EL (cell line): ENCODE measurements at places on chromosomes 4 and X.

DNA sequence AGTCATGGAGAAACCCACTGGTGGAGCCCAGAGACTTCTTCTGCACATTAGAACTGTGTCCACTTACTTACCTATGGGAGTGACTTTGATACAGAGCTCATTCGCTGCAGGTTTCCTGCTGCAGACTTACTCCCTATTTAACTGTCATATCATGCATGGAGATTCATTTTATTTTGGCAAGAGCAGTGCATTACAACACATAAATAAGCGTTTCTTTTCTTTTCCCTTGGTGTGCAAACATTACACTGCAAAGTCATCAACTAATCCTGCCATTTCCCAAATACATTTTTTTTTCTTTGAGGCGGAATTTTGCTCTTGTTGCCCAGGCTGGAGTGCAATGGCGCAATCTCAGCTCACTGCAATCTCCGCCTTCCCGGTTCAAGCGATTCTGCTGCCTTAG is 230.9 kb upstream of the SFRP2 start:
- DNase-seq = no peak

DNA sequence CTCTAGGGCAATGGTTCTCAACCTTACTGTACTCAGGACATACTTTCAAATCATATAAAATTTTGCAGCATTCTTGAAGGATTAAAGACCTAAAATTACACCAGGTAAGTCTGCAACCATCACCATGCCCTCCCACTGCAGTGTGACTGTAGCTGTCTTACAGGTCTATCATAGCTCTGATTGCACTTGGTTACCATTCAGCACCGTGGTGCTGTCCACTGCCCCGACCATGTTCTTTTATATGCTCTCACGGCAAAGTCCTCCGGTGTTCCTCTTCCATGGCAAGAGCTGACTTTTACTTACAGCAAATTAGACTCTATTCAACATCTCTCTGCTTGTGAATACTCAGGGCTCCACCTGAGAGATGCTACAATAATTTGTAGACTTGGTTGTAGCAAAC is 11.5 kb downstream of the CRMP1 start:
- no peak for DNase-seq

GRCh38 chr4:68693325-68694075 is 23.0 kb upstream of the UGT2B15 start:
- no peak for DNase-seq

- no peak for DNase-seq
Measured at GRCh38 chr4:145001635-145002034, 96.4 kb downstream of the ANAPC10 start.

DNA sequence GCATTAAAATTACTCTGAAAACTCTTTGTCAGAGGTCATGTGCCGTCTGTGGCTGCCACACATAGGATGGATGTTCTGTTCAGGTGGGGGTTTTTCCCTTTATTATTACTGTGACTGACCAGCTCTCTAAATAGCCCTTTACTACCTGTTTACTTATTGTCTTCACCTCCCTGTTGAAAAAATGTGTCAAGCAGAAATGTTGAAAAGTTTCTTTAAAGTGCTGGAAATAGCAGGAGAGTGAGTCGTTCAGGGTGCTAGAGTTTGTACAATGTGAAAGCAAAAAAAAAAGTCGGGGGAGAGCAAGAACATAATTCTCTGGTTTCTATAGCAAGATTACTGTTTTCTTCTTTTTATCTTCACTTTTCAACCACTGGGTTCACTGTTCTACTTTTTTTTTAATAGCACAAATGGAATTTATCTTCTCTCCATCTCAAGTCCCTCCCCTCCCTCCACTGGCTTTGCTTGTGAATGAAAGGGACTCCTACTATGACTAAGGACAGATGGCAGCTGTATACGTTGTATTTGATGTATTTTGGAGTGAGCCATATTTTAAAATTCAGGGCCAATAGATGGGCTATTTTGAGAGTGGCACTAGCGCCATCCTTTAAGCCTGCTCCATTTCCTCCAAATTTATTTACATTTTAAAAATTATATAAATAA is 33.3 kb downstream of the ARX start:
- DNase-seq = no peak

DNA sequence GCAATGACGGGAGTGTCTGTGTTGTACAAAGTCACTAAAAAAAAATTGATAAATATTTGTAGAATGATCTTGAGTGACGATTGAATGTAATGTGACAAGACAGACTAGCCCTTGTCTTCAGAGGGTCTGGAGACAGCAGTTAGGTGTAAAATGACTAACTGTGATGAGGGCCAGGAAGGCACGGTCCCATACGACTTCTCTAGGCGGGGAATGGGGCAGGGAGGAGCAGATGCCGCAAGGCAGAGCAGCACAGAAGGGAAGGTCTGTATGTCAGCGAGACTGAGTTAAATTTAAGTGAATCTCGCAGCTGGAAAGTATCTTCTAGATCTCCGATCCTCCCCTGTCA is 405 bp downstream of the CENPE start:
- no peak for DNase-seq

- peak; percentile 97 for DNase-seq
Measured at GRCh38 chr4:128871948-128872347, 62.4 kb downstream of the JADE1 start.

DNA sequence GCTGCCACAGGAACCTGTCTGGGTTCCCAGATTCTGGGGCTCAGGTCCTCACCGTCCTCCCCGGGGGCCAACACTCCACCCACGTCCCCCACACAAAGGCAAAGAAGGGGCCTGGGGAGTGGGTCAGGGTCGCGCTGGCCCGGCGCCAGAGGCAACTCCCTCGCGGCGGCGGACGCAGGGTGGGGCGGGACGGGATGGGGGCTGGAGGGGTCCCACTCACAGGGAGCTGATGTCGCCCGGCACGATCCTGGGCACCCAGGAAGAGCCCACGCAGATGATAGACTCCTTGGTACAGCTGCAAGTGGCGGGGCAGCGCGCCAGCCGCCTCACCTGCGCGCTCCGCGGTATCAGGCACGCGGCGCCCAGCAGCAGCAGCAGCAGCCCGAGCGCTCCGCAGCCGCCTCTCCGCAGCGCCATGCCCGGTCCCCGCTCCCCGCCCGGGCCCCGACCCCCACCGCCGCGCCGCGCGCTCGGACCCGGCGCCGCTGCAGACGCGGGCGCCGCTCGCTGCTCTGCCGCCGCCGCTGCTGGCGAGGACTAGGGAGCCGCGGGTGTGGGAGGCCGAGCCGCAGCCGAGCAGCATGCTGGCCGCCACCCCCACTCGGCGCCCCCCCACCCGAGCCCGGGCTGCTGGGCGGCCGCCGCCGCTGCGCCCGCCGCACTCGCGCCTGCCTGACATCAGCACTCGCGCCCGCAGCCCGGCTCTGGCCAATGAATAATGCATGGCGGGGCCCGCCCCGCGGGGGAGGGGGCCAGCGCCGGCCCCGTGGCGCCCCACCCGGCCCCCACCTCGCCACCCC is at the start of gene LGI2:
Gene LGI2 (minus strand): TSS at position 670 of the 800 bp plus-strand sequence. CDS start 253 bp downstream, at position 417.
- no peak for DNase-seq

GRCh38 chr4:16794816-16795445 is 103.5 kb downstream of the LDB2 start:
- peak; percentile 66 for DNase-seq

DNA sequence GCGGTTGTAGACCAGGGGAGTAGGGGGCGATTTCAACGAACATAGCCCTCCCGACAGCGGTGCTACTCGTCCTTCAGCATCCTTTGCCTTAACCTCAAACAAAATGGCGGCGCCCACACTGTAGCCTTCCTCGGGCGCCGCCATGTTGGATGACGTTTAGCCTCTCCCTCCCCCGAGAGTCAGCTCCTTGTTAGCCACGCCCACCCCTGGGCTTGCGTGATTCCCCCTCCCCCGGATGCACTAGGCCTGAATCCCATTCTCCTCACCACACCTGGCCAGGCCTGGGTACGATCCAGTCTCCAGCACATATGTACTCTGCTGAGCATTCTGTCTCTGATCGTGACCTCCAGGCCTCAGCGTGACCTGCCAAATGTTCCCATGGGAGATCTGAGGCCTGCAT is 49.0 kb upstream of the ZNF157 start:
- DNase-seq = peak; percentile 1

- peak; percentile 0 for DNase-seq
Measured at GRCh38 chr4:61273233-61273632, 73.1 kb downstream of the ADGRL3 start.

GRCh38 chr4:7381221-7381889 is 53.4 kb downstream of the PSAPL1 start:
- peak; percentile 32 for DNase-seq

- DNase-seq = no peak
Measured at GRCh38 chrX:148649145-148649795, 148.9 kb downstream of the AFF2 start.

DNA sequence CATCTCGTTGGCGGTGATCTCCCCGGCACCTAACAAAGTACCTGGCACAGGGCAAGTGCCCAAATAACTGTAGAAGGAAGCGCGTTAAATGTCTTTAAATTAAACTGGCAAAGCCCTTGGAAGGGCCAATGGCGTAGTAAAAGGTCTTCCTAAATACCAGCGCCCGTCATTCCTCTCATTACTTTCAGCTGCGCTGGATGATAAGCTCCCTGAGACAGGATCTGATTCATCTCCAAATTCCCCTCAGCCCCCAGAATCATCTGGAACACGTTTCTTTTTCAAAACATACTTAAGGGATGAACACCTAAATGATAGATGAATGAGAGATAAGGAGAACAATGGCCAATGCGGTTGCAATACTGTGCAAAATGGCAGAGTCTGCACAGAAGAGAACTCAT is 95.1 kb downstream of the AFAP1 start:
- DNase-seq = peak; percentile 98

DNA sequence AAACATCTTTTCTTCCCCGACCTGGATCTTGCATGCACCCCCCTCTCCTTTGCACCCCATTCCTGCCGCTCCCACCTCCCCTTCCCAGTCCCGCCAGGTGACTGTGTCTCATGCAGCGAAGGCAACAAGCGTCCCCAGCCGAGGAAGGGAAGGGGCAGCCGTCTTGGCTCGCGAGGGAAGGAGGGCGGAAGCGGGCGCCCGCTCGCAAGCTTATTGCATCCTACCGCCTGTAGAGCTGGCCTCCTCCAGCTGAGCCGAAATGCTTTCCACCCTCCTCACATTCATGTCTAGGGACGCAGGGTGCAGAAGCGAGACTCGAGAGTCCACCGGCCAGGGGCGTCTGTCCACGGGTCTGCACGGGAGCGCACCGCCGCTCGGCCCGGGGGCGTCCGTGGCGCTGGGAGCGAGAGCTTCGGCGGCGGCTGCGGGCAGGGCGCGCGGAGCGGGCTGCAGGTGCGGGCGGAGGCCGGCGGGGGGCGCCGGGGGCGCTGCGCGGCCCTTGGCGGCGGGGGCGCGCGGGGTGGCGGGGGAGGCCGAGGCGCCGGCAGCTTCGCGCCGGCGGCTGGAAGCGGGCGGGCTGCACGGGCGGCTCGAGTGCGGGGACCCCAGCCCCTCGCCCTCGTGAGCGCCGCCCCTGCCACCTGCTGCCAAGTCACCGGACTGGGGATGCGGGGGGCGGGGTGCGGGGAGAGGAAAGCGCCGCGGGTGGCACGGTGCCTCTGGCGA is at the start of gene KCNIP4:
Gene KCNIP4 (minus strand): TSS at position 426 of the 726 bp plus-strand sequence.
- DNase-seq = peak; percentile 36

DNA sequence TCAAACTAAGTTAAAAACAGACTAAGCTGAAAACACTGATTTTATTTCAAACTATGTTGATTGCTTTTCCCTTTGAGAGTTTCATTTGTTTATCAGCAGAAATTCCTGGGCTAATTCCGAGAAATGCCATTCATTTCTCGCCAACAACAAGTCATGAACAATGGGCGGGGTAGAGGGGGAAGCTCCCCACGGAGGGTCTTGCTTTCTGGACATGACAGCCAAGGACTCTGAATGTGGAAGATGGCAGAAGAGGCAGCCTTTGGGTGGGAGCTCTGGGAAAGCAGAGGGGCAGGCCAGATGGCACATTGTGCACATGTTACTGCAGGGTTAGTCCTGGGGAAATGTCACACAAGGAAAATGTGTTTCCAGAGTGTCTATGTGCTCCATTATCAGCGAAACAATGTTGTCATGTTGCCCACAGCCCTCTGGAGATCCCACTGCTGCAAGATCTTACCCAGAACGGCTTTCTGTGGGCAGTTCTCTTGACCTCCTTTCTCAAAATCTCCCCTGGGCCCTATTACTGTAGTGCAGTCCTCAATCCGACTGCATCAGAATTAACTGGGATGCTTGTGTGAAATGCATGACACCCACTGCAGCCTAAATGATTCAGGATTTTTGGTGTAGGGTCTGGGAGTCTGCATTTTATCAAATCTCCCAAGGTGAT is 45.0 kb downstream of the CHRDL1 start:
- DNase-seq = no peak

DNA sequence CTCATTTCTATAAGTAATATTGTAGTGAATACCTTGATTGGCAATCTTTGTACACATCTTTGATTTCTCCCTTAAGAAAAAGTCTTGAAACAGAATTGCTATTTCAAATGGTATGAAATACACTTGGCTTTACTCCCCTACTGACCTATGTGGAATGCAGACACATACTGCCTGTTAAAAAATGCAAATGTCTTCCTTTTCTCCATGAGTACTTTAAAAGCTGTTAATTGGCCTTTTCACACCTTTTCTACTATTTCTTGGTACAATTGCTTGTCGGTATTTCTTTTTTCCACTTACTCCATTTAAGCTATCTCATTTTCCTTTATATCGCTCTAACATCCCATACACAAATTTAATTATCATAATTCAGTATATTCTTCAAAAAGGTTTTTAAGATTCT is 87.2 kb downstream of the FRYL start:
- DNase-seq = no peak

- DNase-seq = no peak
Measured at GRCh38 chr4:17094876-17095210, 196.4 kb upstream of the LDB2 start.

GRCh38 chr4:12375805-12376204 is 947.1 kb upstream of the HS3ST1 start:
- no peak for DNase-seq

DNA sequence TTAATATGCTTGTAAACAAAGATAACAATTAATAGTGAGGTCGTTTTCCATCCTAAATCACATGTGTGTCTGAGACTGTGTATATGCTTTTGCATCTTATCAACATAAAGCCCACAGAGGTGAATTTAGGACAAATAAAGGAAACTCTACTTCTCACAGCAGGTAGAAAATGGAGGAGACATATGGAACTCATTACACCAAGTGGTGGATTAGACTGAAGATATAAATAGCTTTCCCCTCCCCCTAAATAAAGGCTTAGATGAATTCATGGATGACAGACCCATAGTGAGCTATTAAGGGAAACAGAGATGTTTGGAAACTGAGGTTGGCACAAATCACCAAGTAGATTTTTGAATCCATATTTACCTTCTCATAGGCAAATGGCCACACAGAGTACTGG is 79.7 kb downstream of the GRIA3 start:
- DNase-seq = no peak

DNA sequence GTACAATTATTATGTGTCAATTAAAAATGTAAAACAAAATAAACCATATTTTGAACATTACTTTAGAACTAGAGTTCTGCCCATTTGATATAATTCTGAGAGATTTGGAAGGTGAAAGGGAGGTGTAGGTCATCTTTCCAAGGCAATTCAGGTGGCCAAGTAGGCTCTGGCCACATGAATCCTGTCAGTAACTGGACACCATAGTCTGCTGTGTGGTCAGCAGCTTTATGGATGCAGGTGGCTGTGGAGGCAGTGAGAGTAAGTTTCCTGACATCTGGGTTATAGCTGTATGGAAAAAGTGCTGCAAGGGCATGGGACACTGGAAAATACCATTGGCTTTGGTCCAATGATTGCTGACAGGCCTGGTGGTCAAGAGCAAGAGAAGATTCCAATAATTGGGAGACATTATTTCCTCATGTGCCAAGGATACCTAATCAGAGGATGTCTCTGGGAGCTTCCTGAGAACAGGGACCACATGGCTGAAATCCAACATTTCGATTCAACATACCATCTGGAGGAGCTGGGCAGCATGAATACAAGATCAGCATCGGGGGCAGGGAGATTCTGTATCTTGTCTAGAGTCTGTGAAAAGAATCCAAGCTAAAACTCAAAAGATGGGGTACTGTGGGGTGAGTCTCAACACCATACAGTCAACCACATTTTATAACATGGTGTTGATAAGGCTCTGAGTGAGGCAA is 523.1 kb downstream of the MID1IP1 start:
- DNase-seq = no peak
